ENCODE measurements at places on chromosomes 16 and 17.

- DNase-seq = no peak
Observed at GRCh38 chr16:7268182-7268581, 64.5 kb upstream of the RBFOX1 start.

GRCh38 chr17:71792966-71793365, 327.9 kb upstream of the SOX9 start:
- no peak for DNase-seq

DNA sequence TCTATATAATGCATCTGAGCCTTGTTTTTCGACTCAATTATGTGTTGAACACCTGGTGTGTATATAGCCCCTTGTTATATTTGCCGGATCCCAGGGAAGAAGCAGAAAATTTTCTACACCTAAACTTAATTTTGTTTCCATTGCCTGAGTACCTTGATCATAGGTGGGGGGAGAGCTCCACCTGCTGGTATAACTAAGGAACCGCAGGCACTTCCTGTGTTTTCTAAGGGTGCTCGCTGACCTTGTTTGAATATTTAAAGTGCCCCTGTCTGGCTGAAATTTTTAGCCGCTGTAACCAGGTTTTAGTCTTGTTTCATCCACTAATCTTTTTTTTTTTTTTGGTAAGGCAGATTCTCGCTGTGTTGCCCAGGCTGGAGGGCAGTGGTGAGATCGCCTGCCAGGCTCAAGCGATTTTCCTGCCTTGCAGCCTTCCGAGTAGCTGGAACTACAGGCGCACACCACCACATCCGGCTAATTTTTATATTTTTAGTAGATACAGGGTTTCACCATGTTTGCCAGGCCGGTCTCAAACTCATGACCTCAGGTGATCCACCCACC, 6.5 kb upstream of the NUBP1 start:
- peak; percentile 45 for DNase-seq

GRCh38 chr17:15464231-15464985, 3.0 kb downstream of the CDRT4 start:
- no peak for DNase-seq

DNA sequence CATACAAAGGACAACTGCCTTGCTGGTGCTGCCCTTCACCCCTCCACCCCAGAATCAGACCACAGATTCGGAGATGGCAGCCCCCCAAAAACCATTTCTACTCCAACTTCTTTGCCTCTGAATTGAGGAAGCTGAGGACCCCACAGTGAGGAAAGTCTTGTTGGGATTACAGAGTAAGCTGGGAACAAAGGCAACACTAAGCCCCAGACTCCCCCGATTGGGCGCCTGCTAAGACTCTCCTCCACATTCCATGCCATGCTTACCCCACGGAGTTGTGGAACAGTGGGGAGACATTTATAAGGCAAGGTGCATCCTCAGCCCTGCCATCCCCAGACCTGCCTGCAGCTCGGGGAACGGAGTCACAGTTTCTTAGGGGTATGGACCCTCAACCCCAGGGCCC, 1.9 kb downstream of the GIT1 start:
- DNase-seq = no peak

DNA sequence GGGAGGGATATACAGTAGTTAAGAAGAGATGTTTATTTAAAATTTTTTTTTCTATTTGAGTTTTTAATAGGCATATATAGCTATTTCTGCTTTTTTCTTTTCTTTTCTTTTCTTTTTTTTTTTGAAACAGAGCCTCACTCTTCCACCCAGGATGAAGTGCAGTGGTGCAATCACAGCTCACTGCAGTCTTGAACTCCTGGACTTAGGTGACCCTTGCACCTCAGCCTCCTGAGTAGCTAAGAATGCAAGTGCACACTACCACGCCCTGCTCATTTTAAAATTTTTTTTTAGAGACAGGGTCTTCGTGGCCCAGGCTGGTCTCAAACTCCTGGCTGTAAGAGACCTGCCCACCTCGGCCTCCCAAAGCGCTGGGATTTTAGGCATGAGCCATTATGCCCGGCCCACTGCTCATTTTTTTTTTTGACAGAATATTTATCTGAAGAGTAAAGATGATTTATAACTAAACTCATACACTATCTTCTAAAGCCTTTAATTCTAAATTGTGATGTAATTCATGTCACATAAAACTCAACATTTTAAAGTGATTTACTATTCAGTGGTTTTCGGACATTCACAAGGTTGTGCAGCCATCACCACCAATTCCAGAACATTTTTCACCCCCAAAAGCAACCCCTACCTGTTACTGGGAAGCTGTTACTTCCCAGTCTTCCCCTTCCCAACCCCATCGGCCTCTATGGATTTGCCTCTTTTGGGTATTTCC, 106.0 kb downstream of the VPS53 start:
- no peak for DNase-seq

GRCh38 chr17:16215002-16215272, 397 bp downstream of the NCOR1 start:
- no peak for DNase-seq

GRCh38 chr16:3759736-3760135, 42.4 kb upstream of the TRAP1 start:
- no peak for DNase-seq
